ENCODE measurements at places on chromosomes 2 and 18. TPM values are rescaled to one million over a fixed set of nuclear protein-coding genes. Genes with fewer than 3 reads are reported as not detected.
A peak's percentile ranks its signal among the peaks of the same experiment; 100 is the strongest.

- H3K4me3 ChIP-seq: no peak overlapping the region
- no peaks in the 10 kb centered on the region for H3K36me3 ChIP-seq
- H3K4me1 ChIP-seq: no peaks in the 10 kb centered on the region
- H3K27ac ChIP-seq: no peak overlapping the region
Measured at GRCh38 chr2:112048887-112049286, 6.2 kb upstream of the TMEM87B start.

DNA sequence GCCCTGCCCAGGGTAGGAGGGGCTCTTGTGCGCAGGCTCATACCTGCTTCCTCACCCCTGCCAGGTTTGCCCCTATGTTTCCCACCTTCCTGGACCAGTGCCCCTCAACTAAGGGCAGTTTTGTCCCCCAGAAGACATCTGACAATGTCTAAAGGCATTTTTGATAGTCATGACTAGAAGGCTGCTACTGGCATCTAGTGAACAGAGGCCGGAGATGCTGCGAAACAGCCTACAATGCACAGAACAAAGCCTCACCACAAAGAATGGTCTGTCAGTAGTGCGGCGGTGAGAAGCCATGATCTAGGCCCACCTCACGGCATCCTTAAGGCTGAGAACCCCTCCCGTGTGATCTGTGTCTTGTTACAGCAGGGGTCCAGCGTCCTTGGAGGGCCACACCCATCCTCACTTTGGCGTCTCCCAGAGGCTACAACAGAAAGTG, 96.0 kb downstream of the TMEM17 start:
- peak overlapping the region; percentile 42 for H3K27ac ChIP-seq
- DNase-seq: no peak
- H3K36me3 ChIP-seq: no peaks in the 10 kb centered on the region
- H3K27me3 ChIP-seq: no peaks in the 10 kb centered on the region
- peaks cover 59% of the 10 kb centered on the region for H3K4me1 ChIP-seq
- H3K4me3 ChIP-seq: no peak overlapping the region

GRCh38 chr18:48740068-48740440, 201.2 kb downstream of the CTIF start:
- no peaks in the 10 kb centered on the region for H3K4me1 ChIP-seq
- no peak for DNase-seq
- H3K27ac ChIP-seq: no peak overlapping the region
- H3K4me3 ChIP-seq: no peak overlapping the region
- no peaks in the 10 kb centered on the region for H3K27me3 ChIP-seq

The ACTR1B gene
- total RNA-seq: 59.2 TPM

DNA sequence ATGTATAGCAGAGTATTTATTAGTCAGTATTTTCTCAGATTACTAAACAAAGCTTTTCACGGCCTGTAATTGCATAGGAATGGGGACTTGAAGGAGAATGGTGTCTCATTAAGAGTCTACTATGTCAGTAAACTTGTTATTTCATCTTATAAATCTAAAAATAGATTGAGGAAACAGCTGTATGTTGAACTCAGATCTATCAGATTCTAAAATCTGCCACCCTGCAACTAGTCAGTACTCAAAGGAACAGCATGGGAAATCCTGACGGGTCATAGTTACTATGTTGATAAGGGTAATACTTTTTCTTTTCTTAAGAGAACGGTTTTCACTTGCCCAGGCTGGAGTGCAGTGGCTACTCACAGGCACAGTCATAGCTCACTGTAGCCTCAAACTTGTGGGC, 70.2 kb upstream of the EMILIN2 start:
- H3K36me3 ChIP-seq: peaks cover 50% of the 10 kb centered on the region
- DNase-seq: no peak
- H3K4me1 ChIP-seq: no peaks in the 10 kb centered on the region
- no peaks in the 10 kb centered on the region for H3K27me3 ChIP-seq

The SELENOI gene
- total RNA-seq: 29.1 TPM

DNA sequence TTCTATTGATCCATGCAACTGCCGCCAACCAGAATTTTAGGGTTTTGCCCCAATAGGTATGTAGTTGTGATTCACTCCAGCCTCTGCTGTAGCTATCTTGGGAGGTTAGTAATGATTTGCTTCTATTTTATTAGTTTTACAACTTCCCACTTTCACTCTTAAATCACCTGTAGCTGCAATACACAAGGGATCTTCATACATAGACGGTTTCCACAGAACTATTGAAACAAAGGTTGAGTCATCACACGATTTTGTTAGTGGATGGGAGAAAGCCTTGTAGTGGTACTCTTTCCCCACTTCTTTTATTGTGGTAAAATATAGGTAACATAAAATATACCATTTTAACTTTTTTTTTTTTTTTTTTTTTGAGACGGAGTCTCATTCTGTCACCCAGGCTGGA, 104.2 kb upstream of the SPRED2 start:
- H3K27ac ChIP-seq: no peak overlapping the region
- H3K27me3 ChIP-seq: no peaks in the 10 kb centered on the region
- H3K36me3 ChIP-seq: no peaks in the 10 kb centered on the region
- H3K4me3 ChIP-seq: no peak overlapping the region
- peaks cover 10% of the 10 kb centered on the region for H3K4me1 ChIP-seq
- DNase-seq: peak; percentile 64

DNA sequence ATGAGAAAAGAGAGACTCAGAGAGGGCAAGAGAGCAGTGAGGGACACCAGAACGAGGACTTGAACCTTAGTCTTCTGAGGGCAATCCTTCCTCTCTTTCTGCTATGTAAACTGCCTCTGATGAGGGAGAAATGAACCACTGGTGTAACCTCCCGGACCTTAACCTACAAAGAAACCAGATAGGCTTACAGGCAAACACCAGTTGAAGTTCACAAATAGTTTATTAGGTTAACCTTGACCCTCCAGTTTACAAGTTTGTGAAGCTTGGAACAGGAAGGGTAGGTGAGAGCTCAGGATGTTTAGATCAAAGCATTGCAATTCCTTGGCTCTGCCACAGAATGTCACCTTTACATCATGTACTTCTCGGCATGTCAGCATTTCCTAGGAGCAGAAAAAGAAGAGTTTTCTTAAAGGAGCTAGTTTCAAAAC, 486.4 kb upstream of the SPRED2 start:
- no peak overlapping the region for H3K4me3 ChIP-seq
- no peaks in the 10 kb centered on the region for H3K4me1 ChIP-seq
- H3K27ac ChIP-seq: no peak overlapping the region

DNA sequence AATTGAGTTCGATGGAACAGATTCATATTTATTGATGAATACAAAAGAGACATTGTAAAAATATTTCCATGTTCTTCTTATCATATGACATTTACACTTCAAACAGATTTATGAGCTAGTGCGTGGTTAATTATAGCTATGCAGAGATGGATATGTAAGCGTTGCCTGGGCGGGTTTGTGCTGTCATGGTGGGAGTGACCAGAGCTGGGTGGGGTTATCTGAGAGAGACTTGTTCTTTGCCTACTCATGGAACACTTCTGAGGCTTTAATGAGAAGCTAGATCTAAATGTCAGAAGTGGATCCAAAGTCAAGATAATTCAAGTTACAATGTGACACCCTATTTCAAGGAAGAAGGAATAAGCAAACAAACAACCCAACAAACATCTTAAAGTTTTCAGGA, 162.3 kb upstream of the ZEB2 start:
- H3K27ac ChIP-seq: no peak overlapping the region

GRCh38 chr2:127093648-127094210, 13.2 kb downstream of the BIN1 start:
- H3K27ac ChIP-seq: no peak overlapping the region
- no peaks in the 10 kb centered on the region for H3K4me1 ChIP-seq
- H3K4me3 ChIP-seq: no peak overlapping the region
- H3K36me3 ChIP-seq: no peaks in the 10 kb centered on the region
- no peak for DNase-seq

The APCDD1 gene
- not detected for total RNA-seq
